ENCODE measurements at places on chromosomes 1 and 21.
A peak's percentile ranks its signal among the peaks of the same experiment; 100 is the strongest.

DNA sequence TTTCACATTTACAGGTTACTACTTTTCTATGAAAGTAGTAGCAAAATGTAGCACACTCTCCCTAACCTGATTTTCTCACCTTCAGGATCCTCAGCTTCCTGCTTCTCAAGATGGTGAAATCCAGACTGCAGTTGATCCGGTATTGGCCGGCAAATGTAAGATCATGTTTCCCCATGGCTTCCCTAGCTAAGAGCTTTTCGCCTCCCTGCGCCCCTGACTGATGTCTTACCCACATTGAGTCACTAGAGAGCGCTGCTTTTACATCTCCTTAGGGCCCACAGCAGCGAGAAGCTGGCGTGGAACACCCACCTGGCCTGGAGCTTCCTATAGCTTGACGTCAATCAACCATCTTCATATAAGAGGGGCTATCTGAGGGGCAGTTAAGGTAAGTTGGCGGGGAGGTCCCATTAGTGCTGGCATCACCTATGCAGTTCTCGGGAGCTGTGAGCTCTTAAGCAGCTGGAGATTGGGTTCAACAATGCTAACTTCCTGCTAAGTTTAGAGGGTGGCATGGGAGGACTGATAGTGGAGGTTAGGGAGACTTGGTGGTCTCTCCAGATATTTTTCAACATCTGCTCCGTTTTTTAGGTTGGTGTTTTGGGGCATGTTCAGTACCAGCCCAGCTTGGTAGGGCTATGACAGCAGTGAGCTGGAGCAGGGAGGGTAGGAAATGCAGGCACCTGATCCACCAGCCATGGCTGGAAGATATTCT, 5.5 kb downstream of the PTPN7 start:
- DNase-seq = no peak

GRCh38 chr1:98468111-98468717, 193.3 kb upstream of the SNX7 start:
- peak; percentile 26 for DNase-seq

DNA sequence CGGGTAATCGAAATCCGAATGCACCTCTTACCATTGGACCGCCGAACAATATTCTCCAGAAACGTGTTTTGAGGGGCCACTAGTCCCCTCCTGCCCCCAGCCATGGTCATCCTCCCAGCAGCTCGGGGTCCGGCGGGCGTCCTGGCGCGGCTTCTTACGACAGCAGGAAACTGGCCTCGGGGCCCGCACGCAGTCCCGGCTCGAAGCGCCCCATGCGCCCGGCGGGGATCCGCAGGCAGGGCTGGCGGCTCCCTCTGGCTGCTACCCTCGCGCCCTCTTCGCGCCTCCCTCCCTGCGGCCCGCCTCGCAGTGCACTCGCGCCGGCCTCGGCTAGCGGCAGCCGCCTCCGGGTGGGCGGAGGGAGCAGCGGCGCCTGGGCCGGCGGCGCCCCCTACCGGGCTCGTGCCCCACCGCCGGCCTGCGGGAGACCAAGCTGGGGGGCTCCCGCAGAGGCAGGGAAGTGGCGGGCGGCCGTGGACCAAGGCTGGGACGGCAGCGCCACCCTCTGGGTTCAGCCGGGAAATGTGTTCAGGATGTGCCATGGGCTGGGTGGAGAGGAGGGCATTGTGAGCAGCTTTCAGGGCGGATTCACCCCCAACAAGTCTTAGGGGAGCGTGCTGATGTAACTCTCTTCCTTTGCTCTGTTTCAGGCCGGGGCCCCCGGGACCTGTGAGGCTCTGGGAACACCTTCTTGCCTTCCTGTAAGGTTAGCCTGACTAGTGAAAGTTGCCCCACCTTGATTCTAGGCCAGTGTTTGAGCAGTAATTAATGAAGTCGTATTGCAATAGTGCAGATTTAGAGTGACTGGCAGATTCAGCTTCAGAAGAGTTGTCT, at the start of gene KCNH1:
TSS of gene KCNH1 (minus strand) at position 313 of the 834 bp plus-strand sequence. CDS start at position 110, 203 bp downstream.
- DNase-seq = peak; percentile 78

DNA sequence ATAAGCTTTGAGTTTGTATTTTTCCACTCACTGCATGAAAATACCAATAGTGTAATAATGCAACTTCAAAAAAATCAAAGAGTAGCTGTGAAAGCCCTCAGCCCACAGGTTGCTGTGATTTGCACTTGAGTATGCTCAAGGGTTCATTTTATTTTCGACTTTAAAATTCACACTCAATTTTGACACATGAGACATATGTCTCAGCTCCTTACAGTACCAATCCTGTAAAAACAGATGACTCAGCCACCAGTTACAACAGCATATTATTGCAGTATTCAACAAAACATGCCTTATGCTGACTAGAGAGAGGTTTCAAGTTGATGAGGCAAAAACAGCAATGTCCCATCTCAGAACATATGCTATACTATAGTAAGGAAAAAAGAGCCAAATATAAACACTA, 66.1 kb downstream of the CYYR1 start:
- DNase-seq = no peak

- DNase-seq = no peak
Measured at GRCh38 chr21:43637530-43638158, 21.6 kb downstream of the HSF2BP start.

- DNase-seq = no peak
Measured at GRCh38 chr1:189027512-189027911, 1450.2 kb downstream of the BRINP3 start.

DNA sequence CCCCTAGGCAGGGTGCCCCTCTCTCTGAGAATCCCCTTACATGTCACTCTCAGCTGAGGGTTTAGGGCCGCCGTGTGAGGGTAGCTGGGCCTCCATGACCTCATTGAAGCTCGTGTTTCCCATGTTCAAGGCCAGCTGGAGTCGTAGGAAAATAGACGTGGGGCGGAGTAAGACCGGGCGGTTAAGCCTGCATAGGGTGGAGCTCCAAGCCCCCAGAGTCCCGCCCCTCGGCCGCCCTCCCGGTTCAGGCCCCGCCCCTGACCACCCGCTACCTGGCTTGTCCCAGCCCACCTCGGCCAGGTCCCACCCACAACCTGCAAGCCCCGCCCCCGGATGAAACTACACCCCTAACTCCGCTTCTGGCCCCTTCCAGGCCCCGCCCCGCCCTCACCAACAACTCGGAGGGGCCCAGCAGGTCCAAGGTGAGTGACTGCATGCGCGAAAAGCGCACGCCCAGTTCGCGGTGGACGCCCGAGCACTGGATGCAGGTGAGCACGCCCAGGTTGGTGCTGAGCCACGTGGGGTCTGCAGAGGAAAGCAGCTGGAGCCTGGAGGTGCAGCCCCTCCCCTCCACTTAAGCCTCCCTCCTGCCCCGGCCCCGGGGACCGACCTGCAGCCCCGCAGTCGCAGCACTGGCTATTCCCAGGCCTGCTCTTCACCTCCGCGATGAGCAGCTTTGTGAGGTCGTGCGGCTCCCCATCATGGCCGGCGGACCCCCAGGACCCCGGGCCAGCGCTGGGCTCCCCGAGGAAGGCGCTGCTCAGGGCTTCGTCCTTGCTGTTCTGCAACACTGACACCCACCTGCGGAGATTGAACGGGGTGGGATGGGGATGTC, 12.2 kb upstream of the TCEA3 start:
- DNase-seq = no peak

- no peak for DNase-seq
Measured at GRCh38 chr1:170670802-170671628, 7.1 kb downstream of the PRRX1 start.

GRCh38 chr21:44299085-44299457, 782 bp upstream of the PFKL start:
- DNase-seq = no peak

- no peak for DNase-seq
Measured at GRCh38 chr1:168146626-168147025, 9.9 kb upstream of the GPR161 start.

DNA sequence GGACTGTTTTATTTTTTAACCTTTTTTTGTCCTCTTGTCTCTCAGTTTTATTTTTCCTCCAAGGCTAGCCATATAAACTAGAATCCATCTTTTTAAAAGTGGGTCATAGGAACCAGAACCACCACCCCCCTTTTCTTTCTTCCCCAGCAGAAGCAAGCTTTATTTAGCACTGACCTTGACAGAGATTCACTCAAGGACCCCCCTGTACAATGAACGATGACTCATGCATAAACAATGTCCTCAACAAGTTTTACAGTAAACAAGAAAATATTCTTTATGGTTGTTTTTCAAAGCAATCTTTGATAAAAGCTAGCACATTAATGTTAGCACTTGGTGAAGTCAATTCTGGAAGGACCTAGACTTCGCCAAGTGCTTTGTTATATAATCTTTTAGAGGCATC, 14.1 kb downstream of the PKN2 start:
- DNase-seq = peak; percentile 15

- DNase-seq = no peak
Measured at GRCh38 chr21:39144191-39144590, 39.1 kb downstream of the PSMG1 start.

GRCh38 chr1:14677292-14677971, 78.9 kb downstream of the KAZN start:
- no peak for DNase-seq

GRCh38 chr1:186715887-186716809, 35.9 kb upstream of the PTGS2 start:
- DNase-seq = no peak

DNA sequence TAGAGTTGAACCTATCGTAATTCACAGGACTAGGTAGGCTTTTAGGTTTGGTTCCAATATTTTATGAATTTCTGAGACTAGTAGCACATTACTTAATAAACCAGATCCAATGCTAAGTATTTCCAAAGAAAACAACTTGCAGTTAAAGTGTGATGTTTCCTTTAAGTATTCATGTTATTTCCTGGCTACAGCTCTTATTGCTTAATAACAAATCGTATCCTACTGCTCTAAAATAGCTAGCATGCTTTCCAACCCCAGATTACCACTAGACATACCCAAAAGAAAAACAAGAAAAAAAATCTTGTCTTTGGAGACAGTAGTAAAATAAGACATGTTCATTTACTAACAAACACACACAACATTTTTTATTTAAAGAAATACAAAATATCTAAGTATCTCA, 898 bp downstream of the KRTAP27-1 start:
- no peak for DNase-seq
